Peyer's patch (tissue), 4 donors: ENCODE measurements at places on chromosomes 1 and 21. TPM values are rescaled to one million over a fixed set of nuclear protein-coding genes. Genes with fewer than 3 reads are reported as not detected.

DNA sequence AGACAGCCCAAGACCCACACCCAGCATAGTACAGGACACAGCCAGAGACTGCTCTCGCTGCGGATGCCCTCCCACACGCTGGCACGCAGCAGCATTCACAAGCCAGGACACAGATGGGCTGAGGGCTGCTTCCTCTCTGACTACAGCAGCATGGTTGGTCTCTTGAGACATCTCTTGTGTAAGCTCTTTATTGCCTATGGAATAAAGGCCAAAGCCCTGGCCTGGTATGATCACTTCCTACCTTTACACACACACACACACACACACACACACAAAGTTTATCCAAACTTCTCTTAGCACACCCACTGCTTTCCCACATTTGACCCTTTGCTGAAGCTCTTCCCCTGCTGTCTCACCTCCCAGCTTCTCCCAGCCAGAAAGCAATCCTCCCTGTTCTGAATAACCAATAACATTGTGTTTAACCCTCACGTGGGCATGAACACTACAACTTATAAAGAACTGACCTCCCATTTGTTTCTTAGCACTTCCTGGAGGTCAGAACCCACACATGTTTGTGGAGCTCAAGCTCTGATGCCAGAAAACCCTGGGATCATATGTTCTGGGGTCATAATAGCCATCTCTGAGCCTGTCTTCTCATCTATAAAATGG lies 1.2 kb upstream of the LUZP1 start:
- no peak for DNase-seq

DNA sequence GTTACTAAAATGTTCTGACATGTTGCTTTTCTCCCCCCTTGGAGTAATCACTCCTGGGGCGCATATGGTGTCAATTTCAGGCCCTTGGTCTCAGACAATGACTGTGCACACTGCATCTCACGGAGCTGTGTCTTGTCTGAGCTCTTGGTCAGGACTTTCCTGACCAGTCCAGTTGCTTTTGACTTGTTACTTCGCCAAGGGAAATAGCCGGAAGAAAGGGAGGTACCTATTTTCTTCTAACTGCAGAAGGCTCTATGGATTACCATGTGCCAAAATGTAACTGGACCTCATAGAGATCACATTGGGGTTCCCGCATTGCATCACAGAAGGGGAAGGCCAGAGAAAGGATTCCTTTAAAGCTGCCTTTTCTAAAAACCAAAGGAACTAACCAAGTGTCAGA lies 68.6 kb downstream of the SPAG17 start:
- DNase-seq: no peak

Gene PADI3
- not detected for total RNA-seq

DNA sequence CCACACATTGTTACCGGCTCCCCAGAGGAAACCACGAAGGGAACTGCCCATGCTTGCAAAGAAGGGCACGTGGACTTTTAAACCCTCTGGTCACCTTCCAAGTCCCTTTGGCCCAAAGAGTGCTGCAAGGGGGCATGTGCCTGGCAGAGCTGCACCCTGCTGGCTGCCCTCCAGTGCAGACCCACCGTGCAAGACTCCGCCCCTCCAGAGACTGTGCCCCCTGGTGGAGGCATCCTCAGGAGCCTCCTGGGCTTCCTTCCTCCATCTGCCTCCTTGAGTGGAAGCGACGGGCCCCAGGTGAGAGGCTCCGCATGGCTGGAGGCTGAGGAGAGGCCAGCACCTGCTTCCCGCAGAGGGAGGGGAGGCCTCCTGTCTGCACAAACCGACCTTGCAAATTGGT lies 100.6 kb downstream of the CRYAA start:
- DNase-seq: peak; percentile 30

Gene RBP7
- total RNA-seq: not detected

Gene AMY1B
- not detected for total RNA-seq

Gene S100A1
- not detected for total RNA-seq
